ENCODE measurements at places on chromosomes 2 and 18.
A peak's percentile ranks its signal among the peaks of the same experiment; 100 is the strongest.

DNA sequence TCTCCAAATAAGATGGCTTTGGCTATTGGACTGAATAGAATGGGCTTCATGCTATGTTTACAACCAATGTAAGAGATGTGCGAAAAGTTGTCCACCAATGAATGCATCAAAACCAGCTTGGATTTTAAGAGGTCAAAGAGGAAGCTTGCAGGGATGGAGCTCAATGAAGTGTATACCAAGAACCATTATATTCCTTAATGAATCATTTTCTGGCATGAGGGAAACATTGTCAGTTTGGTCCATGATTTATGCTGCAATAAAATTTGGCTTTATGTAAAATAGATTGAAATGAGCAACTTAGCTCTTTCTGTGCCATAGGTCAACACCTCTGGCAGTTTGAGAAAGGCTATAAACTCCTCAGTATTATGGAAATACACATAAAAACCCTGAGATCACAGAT lies 107.3 kb downstream of the SH3BP4 start:
- DNase-seq = no peak

GRCh38 chr18:37306432-37306831 lies 259.2 kb downstream of the CELF4 start:
- DNase-seq = no peak

DNA sequence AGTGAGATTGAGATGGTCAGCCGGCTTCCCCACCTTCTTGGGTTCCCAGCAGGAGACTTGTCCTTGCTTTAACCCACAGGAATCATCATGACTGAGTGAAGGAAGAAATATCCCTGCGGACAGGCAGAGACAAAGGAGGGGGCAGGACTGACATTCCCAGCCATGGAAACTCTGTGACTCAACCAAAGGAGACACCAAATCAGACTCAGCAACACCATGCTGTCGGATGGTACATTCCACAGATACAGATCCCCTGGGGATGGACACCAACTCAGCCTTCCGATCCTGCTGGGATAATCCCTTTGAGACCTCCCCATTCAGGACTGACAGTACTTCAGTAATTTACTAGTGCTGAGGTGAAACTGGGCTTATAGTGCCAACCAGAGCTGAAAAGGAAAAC lies 518.3 kb downstream of the XIRP2 start:
- no peak for DNase-seq

GRCh38 chr2:127638361-127639110 lies 7.4 kb upstream of the GPR17 start:
- no peak for DNase-seq

- DNase-seq = no peak
These were observed 10.0 kb downstream of the SH3BP4 start for GRCh38 chr2:234961784-234962183.

GRCh38 chr2:72681016-72681995 lies 144.5 kb downstream of the EXOC6B start:
- DNase-seq = no peak

GRCh38 chr2:217064234-217065011 lies 204.6 kb upstream of the TNP1 start:
- no peak for DNase-seq

- DNase-seq = no peak
These were observed 301.5 kb upstream of the TFPI start for GRCh38 chr2:187855689-187856088.

DNA sequence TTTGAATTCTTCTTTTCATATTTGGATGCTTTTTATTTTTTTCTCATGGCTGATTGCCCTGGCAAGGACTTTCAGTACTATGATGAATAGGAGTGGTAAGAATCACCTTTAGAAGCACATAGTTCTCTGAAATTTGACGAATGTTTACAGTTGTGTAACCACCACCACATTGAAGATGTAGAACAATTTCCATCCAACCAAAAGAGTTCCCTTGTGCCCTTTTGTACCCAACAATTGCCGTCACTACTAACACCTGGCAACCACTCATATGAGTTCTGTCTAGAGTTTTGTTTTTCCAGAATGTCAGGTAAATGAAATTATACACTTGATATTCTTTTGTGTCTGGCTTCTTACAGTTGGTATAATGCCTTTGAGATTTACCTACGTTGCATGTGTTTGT lies 28.7 kb upstream of the SLC16A14 start:
- no peak for DNase-seq

DNA sequence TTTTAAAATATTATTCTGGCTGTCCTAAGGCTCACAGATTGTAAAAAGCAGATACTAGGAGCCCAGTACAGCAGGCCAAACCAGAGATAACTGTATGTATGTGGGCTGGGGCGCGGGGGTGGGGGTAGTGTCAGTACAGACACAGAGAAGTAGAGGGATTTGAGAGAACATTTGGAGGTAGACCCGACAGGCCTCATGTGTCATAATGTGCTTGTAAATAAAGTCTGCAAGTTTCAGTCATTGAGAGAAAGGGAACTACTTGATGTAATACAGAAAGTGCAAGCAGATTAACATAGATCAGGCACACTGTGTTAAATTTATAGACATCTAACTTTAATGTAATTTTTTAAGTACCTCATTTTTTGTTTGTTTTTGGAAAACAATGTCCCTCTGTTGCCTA lies 7.4 kb upstream of the POLI start:
- peak; percentile 38 for DNase-seq

DNA sequence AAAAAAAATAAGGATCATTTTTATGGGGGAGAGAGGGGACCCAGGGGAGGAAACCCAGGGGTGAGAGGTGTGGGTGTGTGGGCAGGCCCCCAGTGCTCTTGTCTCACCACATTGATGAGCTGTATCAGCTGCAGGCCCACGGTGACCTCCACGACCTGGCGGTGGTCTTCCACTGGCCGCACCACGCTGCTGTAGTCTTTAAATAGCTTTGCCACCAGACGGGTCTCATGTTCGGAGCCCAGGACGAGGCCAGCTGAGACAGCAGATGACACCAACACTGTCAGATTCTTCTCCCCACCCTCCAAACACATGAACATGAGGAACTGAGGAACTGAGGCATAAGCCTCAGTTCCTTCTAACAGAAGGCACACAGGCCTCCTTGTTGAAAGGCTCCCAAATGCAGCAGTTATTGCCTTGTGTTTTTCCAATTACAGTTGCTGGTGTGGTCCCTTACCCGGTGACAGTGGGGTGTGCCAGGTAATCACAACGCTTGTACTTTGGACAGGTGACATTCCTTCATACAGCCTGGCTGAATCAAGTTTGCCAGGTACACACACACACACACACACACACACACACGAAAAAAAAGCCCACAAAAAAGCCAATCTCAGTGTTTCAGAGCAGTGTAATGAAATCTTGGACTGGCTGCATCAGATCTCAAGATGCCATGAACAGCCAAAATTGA lies 4.7 kb downstream of the CHRNA1 start:
- DNase-seq = no peak

DNA sequence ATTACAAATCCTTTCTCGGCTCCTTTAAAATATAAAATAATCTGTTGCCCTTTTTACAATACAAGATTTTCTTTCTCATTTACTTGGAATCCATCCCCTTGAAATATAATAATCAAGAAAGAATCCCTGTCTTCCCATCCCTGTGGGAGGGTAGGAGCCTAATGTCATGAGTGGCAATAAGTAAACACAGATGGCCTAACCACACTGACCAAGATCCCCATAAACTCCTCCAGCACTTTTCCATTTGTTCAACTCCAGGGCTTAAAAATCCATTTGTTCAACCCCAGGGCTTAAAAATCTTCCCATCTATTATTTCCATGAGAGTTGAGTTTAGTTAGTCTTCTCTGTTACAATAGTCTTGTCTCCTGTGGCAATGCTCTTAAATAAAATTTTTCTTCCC lies 297.6 kb downstream of the CDH7 start:
- no peak for DNase-seq

GRCh38 chr2:157938556-157938955 lies 62.4 kb upstream of the ACVR1 start:
- no peak for DNase-seq

DNA sequence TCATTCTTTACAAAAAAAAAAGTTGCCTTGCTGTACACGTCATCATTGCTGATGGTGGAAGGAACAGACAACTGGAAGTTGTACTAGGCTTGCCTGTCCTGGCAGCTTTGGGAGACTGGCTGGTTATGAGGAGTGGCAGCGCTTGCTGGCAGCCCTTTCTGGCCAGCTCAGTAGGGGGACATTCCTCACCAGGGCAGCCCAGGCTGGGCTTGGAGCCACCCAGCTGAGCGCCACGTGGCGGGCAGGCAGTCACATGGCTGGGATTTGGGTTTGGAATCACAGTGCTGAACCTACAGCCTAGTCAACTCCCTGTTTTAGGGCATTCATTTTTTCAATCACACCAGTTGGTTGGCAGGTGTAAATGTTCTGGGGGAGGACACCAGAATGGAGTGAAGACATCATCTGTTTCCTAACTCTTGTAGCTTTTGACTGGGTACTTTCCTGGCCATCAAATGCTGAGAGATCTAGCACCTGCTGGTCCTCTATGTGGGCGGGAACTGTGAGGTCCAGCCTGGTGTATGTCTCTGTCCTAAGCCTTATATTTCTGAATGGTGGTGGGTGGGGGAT lies 139.3 kb downstream of the SETBP1 start:
- DNase-seq = no peak

GRCh38 chr2:176066645-176067588 lies 16.8 kb downstream of the EVX2 start:
- no peak for DNase-seq

DNA sequence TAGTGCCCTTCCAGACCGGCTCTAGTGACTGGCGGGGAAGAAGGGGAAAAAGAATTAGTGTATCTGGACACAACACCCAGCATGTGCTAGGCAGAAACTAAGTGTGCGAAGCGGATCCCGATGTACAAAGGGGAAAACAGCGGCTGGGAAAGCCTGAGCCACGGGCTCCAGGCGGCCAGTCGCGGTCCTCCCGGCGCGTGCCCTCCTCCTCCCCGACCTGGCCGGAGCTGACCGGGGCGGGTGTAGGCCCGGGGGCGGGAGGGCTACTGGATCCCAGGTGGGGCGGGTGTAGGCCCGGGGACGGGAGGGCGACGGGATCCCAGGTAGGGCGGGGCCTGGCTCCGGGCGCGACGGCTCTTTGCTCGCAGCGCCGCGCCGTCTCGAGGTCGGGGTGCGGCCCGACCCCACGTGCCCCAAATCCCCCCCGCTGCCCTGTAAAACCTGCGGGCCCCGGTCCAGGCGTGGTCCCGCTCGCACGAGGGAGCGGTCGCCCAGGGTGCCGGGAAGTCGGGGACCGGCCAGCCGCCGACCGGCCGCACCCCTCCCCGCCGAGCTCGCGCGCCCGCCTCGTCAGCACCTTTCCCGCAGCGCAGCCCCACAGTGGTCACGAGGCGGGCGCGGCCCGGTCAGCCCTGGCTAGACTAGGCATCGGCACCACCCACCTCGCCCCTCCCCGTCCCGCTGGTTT lies 48.8 kb downstream of the C2orf42 start:
- no peak for DNase-seq

DNA sequence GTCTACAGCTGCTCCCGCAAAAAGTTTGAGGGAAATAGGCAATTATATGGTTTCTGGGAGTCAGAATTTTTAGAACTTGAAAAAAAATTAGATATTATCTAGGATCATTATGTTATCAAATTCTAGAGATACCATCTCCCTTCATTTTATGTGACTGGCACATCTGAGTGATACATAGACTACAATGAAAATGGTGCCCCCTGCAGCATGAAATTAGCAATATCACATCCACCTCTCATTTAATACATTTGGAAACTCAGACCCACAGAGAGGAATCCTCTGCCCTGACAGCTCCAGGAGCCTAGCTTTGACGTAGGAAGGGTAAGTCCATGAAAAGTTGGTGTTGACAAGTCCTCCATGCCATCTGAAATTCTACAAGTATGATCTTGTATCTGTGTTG lies 381.6 kb downstream of the SUCLG1 start:
- DNase-seq = no peak

GRCh38 chr2:203706403-203706802 lies at the start of gene CD28:
TSS of gene CD28 (plus strand) at chr2:203706639. CDS start at chr2:203706697, 58 bp downstream.
- peak; percentile 67 for DNase-seq

DNA sequence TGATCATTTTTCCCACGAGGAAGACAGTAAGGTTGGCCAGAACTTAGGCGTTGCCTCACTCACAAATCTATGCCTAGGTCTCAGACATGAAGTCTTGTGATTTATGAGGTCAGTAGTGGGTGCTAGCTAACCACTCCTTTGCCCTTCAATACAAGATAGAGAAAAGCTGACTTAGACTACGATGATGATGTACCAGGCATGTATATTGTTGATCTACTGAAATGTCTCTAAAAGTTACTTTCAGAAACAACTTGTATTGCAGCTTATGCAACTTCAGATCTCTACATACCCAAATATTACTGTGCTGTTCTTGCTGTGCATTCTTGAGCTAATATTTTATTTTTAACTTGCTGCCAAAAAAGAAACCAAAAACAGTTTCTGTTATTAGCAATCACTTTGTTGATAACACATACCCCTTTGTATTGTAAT lies 30.6 kb downstream of the MAPRE2 start:
- no peak for DNase-seq

DNA sequence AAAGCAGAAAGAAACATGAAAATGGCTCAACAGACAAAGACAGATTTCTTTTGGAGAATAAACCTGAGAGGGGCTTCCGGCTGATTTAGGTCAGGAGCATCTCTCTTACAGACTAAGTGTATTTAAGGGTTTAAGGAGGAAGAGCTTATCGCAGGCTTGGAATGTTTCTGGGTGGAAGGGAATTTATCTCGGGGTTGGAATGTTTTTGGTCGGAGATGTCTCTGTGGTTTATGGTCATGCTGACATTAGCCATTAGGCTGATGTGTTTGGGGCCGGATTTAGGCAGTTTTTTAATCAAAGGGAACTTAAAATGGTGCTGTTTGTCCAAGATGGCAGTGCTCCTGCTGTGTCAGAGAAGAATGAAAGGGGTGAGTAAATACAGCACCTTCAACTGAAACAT lies 14.4 kb upstream of the PSMA8 start:
- no peak for DNase-seq

DNA sequence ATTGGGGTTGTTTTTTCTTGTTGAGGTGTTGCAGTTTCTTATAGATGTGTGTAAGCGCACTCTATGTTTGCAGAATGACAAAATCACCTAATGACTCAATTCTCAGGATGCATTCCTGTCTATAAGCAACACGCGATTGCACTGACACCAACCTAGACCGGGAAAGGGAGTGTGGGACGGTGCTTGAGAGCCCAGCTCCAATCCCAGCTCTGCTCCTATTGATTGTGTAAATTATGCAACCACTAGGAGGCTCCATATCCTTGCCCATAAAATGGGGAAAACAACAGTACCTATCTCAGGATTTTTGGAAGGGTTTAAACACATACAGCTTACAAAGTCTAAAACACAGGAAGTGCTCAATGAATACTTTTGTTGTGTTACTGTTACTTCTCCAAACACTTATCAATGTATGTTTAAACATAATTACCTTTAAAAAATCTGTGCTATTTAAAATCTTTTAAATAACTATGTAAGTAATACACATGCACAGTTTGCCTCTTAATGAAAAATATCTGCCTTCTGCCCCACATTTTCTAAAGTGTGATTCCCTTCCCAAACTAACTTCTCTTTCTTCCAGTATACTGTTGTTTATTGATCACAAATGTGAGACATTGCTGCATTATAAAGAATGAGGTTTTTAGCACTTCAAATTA lies 132.5 kb downstream of the SPHKAP start:
- no peak for DNase-seq

GRCh38 chr2:3396920-3397559 lies 17.5 kb downstream of the TRAPPC12 start:
- no peak for DNase-seq

GRCh38 chr18:78813936-78814710 lies 165.5 kb upstream of the SALL3 start:
- no peak for DNase-seq

GRCh38 chr2:8855010-8855409 lies 17.6 kb upstream of the KIDINS220 start:
- DNase-seq = no peak

GRCh38 chr2:77567723-77568122 lies 45.5 kb upstream of the LRRTM4 start:
- no peak for DNase-seq

- DNase-seq = no peak
These were observed 49.0 kb downstream of the CDK15 start for GRCh38 chr2:201855356-201855755.
